ENCODE measurements at places on chromosomes 7 and 10.
A peak's percentile ranks its signal among the peaks of the same experiment; 100 is the strongest.

DNA sequence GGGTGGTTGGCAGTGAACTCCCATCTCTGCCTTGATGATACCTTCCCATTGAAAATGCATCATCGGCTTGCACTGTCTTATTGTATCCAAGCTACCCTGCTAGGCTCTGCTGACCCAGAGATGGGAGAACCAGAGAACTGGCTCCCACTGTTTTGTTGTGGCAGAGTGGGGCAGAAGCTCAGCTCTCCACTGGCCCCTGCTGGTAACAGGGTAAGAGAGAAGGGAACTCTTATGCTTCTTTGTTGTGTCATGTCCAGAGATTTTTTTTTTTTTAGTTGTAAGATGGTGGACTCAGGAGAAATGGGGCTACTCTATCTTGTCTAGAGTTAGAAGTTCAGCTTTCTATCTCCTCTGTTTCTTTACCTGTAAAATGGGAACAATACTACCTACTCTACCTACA is 100.5 kb upstream of the SDK1 start:
- peak; percentile 8 for DNase-seq

DNA sequence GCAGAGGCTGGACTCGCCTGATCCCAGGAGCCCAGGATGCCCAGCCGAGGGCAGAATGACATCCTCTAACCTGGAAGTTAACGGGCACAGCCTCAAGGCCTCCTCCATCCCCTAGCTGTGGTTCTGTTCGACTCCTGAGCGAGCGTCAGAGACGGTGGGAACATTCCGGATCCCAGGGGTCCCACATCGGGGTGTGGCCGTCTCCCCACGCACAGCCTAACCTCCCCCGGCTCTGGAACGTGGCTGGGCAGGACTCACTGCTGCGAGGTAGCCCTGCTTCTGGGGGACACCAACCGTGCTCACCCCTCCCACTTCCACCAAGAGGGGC is 8.4 kb downstream of the FOXL3 start:
- no peak for DNase-seq

- DNase-seq, result no peak
These were observed 146.6 kb downstream of the RAPGEF5 start for GRCh38 chr7:22210355-22210754.

DNA sequence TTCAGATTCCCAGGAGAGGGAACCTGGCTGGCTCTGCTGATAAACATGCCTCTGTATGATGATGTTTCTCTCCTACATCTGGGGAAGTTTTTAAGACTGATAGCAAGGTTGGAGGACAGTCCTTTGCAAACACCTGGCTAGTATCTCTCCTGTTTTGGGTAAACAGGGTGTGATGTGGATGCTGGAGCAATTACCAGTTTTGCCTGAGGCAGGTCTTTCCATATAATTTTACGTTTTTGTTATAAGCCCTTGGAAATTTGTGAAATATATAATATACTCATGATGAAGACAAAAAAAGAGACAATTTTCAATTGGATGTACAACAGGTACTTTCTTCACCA is 138.6 kb downstream of the ADAM22 start:
- no peak for DNase-seq

DNA sequence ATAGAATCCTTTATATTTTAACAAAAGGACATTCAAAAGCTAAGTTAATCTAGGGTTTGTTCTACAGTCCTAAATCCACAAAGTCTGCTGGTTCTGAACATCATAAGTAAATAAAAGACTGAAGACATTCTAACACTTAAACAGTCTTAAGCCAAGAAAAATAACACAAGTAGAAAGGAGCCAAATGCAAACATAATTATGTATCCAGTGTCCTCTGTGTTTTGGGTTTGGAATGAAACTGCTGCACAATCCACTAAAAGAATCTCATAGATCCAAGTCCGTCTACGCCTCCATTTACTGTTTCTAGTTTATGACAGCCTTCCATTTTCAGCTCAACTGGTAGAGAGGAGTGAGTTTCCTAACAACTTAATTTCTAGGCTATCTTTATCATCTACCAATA is 623.6 kb upstream of the FZD8 start:
- DNase-seq, result no peak

GRCh38 chr7:28672397-28672797 is 260.1 kb downstream of the CREB5 start:
- DNase-seq, result no peak

GRCh38 chr7:55464422-55464821 is 99.3 kb downstream of the LANCL2 start:
- no peak for DNase-seq

GRCh38 chr7:142523821-142524460 is 225.3 kb upstream of the PRSS1 start:
- DNase-seq, result no peak

- DNase-seq, result no peak
These were observed 73.8 kb upstream of the CHCHD3 start for GRCh38 chr7:133155642-133156041.

- no peak for DNase-seq
These were observed 82.4 kb downstream of the CREM start for GRCh38 chr10:35208949-35209613.

DNA sequence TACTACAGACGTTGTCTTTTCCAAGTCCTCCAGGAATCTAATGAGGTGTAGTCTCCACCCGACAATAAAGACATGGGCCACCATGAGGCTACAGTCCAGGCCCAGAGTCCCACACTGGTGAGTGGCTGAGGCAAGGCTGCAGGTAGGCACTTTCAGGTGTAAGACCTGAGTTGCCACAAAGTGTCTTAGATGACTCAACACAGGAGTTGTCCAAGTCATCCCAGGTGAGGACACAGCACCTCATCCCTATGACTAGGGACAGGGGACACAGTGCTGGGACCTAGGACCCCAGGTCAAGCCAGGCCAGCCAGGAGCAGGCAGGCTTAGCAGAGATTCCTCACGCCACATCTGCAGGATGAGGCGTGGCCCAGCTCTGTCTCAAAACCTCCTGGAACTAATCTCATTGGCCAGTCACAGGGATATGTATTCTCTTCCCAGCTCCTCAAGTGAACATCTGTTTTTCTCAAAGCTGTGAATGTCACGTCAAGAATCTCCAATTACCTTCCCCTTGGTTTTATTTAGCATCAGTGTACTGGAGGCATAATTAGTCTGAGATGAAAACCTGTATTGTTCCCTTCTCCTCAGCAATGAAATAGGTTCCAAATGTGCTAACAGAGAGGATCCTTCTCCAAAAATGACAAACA is 254.6 kb downstream of the GRID1 start:
- no peak for DNase-seq

DNA sequence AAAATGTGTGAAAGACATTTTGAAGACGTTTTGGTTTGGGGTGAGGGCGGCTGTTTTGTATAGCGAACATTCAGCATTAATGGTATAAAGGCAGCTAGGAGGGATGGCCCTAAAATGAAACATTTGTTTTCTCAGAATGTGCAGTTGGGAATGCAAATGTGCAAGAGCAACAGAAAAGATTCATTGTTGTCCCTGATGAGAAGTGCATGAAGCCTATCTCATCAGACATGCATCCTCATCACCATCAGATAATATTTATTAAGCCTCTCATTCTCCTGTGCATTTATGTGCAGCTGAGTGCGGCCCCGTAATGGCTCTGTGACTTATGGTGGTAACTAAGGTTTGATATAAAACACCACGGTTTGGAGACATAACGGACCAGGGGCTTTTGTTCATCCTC is 199.5 kb downstream of the GFRA1 start:
- DNase-seq, result no peak

- DNase-seq, result no peak
These were observed 356.9 kb upstream of the PRKCQ start for GRCh38 chr10:6936931-6937330.

GRCh38 chr7:6320791-6321190 is 48.4 kb upstream of the CYTH3 start:
- DNase-seq, result no peak

DNA sequence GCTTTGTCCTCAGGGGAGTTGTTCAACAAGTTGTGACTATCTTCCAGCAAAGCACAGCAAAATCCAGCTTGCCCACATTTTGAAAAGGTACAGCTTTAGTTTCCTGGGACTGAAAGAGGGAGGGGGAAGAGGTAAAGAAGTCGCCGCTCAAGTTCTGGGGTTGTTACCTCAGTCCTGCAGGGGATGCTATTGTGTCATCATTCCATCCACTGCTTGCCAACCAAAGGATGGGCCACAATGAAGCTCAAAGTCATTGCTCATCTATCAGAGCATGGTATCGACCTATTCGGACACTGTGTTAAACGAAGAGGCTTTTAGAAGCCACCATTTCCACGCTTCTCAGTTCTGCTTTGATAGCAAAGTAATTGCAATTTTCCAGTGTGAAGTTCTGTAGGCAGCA is 34.3 kb downstream of the NPY start:
- DNase-seq, result no peak

- no peak for DNase-seq
These were observed 8.4 kb downstream of the ETV1 start for GRCh38 chr7:13981070-13981469.

DNA sequence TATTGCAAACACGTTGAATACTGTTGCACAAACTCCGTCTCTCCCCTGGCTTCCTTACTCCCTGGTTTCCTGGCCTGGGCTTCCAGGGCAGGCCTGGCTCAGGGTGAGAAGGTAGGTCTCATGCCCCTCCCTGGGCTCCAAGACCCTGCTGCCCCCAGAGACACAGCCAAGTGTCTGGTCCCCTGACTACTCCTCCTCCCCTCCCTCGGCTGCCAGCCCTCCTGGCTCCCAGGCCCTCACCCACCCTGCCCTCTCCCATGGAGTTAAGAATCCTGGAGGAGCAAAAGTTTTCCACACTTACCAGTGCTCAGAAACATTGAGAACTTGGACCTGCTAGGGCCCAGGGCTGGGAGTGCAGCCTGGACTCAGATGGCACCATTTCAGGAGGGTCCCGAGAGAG is 47.2 kb upstream of the RABGEF1 start:
- DNase-seq, result no peak

GRCh38 chr7:105278565-105278964 is 110.2 kb downstream of the SRPK2 start:
- DNase-seq, result no peak

- no peak for DNase-seq
These were observed 5.1 kb downstream of the CALML3 start for GRCh38 chr10:5529702-5530411.

DNA sequence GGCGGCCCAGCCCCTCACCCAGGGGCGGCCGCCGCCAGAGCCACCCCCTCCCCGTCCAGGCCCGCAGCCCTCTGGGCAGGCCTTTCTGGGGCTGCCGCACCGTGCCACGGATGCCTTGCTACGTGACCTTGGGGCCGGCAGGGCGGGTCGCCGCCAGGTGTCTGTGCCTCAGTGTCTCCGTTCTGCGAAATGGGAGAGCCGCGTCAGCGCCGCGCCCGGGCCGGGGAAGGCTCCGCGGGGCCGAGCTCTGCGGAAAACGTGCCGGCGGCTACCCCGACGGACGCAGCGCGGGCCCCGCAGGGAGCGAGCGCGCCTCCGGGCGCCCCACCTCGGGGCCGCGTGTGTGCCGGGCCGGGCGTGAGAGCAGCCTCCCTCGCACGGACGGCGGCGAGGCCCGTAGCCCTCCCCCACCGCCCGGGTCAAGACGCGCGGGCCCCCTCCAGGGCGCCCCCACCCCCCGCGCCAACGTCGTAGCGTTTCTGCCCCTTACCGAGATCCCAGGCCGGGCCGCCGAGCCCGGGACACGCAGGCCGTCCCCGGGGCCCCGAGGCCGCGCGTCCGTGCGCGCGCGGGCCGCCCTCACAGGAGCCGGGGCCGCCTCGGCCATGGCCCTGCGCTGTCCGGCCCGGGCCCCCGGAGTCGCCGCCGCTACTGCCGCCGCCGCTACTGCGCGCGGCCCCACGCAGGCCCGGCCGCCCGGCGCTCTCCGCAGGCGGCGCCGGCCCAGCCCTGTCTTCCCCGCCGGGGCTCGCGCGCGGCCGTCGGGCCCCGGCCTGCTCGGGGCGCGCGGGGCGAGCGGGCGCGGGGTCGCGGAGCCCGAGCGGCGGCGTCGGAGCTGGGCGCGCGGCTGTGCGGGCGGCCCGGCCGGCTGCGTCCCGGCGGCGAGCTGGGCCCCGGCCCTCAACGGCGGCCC is 1.1 kb downstream of the ZNF777 start:
- DNase-seq, result no peak

DNA sequence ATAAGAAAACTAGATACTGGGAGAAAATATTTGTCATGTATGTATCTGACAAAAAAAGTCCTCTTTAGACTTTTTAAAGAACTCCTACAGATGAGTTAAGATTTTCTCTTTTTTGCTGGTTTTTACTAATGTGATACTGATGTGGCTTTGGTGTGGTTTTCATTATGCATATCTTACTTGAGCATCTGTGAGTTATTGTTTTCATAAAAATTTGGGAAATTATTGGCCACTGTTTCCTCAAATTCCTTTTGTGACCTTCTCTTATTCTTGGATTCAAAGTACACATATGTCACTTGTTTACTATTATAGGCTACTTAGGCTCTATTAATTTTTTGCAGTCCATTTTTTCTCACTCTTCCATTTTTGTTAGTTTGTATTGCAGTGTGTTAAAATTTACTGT is 89.0 kb downstream of the PPP1R9A start:
- no peak for DNase-seq

GRCh38 chr10:75568450-75569130 is 137.2 kb downstream of the LRMDA start:
- no peak for DNase-seq

DNA sequence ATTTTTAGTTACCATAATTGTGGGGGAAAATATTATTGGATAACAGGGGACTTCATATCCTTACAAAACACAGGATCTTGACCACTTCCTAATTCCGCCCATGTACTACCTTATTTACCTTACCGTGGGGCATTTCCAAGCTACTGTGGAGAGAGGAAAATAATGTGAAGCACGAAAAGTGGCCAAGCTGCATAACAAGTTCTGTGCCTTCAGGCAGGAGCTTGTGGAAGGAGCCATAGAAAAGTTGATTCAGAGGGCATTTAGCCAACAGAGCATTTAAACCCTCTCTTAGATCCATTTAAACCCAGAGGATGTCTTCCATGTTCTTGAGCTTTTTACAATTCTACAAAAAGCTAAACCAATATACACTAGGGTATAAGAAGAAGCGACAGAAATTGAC is 41.6 kb downstream of the DNAJB9 start:
- DNase-seq, result no peak

GRCh38 chr7:139916717-139917395 is 87.8 kb downstream of the TBXAS1 start:
- DNase-seq, result no peak
